ENCODE measurements at places on chromosomes 6 and 20. TPM values are rescaled to one million over a fixed set of nuclear protein-coding genes. Genes with fewer than 3 reads are reported as not detected.

SEMG1 gene
- not detected for total RNA-seq

PRRT1 gene
- total RNA-seq = 0.51 TPM

LGSN gene
- total RNA-seq = not detected

BCAS4 gene
- total RNA-seq = 1.9 TPM

RPL7L1 gene
- 50.7 TPM for total RNA-seq

PHACTR3 gene
- 0.11 TPM for total RNA-seq

Measured in psoas muscle (tissue), 8 donors.